ENCODE measurements at places on chromosomes 4 and X.

GRCh38 chr4:24212642-24213041 lies 322.8 kb upstream of the PPARGC1A start:
- no peak for DNase-seq

DNA sequence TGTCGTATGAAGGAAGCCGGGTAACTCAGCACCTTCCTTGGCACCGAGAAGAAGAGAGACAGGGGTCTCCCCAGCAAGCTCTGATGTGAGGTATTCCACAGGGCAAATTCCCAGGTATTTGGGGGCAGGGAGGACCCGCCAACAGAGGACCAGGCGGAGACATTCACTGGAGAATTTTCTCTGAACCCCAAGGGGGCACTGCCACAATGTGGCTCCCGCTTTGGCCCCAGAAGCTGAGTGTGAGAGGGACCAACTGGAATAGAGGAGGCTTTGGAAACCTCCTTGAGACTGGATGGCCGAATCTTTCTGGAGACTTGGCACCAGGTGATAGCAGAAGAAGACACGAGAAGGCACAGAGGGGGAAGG lies 735 bp upstream of the GABRE start:
- DNase-seq, result no peak

- no peak for DNase-seq
Measured at GRCh38 chr4:4618847-4619246, 77.0 kb upstream of the STX18 start.

DNA sequence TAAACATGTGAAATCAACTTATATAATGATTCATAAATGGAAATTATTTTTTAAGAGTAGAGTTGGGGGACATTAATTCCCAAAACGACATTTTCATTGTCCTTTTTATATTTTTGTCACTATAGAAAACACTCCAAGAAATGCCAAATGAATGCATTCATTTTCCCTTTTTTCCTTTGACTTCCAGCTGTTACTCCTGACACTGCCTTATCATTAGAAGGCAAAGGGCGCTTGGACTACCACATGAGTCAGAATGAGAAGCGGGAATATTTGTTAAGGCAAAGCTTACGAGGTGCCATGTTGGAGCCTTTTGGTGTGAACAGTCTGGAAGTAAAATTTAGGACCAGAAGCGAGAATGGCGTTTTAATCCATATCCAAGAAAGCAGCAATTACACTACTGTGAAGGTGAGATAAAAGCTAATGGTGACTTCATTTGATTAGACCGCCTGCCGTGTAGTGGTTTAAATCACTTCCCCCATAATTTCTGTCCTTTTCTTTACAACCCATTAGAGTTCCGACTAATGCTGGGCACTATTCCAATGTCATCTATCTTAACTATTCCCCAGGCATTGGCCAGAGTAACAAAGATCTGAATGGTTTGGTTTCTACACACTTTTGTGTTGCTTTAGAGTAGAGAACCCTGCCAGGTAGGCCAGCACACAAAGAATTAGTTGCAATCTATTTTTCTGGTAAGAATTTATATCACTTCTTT lies 166.7 kb downstream of the FAT4 start:
- no peak for DNase-seq

GRCh38 chr4:152727784-152728183 lies 48.0 kb upstream of the TMEM154 start:
- DNase-seq, result no peak

- DNase-seq, result no peak
Measured at GRCh38 chr4:106864231-106864630, 171.9 kb downstream of the DKK2 start.

- no peak for DNase-seq
Measured at GRCh38 chrX:19725641-19726040, 161.8 kb downstream of the SH3KBP1 start.

GRCh38 chr4:37463033-37463856 lies 218.7 kb downstream of the NWD2 start:
- DNase-seq, result peak; percentile 4

DNA sequence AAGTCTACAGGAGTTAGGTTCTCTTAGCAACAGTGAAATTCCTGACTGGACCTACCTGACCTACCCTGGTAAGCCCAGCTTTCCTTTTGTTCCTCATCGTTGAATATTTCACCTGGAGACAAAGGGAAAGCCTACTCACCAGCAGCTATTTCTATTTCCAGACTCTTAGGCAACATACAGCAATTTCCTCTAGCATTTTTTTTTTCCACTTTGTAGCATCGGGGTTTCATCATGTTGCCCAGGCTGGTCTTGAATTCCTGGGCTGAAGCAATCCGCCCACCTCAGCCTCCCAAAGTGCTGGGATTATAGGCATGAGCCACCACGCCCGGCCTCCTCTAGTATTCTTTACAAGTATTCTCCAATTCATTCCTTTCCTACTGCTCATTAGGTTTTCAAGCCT lies 6.8 kb upstream of the S100G start:
- no peak for DNase-seq

DNA sequence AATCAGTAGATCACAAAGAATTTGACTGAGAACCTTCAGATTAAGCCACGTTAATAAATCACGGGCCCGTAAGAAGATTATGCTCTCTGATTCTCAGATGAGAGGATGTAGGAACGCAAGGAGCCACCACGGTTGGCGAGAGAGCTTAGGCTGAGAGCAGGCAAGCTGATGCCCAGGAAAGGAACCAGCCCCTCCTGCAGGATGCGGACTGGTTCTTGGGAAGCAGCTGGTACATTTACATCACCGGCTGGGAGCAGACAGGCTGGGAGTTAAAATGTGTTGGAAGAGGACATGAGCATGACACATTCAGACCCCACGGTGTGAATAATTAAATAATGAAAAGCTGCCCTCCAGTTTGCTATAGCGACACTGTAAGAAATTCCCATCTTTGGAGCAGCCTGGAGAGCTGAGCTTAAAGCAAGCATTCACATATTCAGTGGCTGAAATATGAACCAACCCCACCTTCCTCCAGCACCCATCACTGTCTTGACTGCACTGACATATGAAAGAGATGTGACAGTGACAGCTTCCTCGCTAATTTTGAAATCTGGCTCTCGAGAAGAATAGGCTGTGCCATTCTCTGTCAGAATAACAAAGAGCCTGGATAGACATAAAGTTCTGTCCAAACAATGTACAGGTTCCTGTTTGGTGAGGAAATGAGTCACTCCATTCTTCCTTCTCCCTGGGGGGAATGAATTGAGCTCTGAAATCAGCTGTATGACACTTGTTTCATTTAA lies 33.1 kb downstream of the LNX1 start:
- peak; percentile 6 for DNase-seq

DNA sequence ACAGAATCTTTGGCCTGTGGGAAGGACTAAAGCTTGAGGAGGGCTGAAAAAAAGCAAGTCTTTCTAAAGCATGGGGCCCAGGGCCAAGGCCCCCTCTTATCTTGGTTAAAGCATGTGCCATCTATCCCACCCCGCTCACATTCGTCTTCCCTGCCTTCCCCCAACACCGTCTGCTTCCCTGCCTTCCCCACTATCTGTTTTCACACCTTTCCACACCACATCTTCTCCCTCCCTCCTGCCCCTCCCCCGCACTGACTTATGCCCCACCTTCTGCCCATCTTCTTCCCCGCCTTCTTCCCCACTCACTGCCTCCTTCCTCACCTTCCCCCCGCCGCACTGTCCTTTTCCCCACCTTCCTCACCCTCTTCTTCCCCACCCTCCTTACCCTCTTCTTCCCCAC lies 890 bp upstream of the NAP1L5 start:
- DNase-seq, result no peak

GRCh38 chr4:139898293-139898692 lies 232.7 kb downstream of the MGST2 start:
- DNase-seq, result no peak

- DNase-seq, result peak; percentile 91
Measured at GRCh38 chr4:38672397-38673129, 8.6 kb downstream of the KLF3 start.

DNA sequence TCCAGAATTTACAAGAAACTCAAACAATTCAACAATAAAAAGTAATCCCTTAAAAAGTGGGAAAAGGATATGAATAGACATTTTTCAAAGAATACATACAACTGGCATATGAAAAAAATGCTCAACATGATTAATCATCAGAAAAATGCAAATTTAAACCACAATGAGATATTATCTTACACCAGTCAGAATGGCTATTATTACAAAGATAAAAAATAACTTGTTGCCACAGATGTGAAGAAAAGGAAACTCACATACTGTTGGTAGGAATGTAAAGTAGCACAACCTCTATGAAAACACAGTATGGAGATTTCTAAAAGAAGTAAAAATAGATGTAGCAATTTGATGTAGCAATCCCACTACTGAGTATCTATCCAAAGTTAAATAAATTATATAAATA lies 65.1 kb upstream of the DIAPH2 start:
- DNase-seq, result no peak

GRCh38 chr4:112082954-112083586 lies 62.2 kb upstream of the FAM241A start:
- no peak for DNase-seq

DNA sequence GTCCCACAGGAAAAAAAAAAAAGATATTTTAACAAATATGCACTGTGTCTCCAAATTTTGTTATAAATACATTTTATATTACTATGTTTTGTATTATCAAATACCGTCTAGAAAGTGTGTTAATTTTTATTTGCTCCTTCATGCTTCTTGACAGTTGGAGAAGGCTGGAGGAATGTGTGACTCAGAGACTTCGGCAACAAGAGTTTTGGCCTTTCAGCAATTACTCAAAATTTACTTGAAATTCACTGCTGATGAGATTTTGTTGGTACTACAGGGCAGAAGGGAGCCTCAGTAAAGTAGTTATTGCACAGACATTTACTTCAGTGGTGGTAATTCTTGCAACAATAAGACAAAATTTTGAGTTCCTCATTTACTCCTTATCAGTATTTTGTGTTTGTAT lies 2164.0 kb downstream of the PCDH7 start:
- no peak for DNase-seq

GRCh38 chr4:149280806-149281205 lies 534.8 kb downstream of the IQCM start:
- no peak for DNase-seq

DNA sequence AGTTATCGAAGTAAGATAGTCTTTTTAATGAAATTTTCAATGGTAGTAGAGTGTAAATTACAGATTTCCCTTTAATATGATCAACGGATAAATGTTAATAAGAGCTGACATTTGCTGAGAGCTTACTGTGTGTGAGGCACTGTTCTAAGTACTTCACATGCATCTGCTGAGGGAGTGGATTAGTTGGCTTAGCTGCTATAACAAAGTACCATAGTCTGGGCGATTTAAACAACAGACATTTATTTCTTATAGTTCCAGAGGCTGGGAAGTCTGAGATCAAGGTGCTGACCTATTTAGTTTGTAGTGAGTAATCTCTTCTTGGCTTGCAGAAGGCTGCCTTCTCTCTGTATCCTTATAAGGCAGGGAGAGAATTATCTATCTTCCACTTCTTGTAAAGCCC lies 174.3 kb downstream of the CEP135 start:
- no peak for DNase-seq

DNA sequence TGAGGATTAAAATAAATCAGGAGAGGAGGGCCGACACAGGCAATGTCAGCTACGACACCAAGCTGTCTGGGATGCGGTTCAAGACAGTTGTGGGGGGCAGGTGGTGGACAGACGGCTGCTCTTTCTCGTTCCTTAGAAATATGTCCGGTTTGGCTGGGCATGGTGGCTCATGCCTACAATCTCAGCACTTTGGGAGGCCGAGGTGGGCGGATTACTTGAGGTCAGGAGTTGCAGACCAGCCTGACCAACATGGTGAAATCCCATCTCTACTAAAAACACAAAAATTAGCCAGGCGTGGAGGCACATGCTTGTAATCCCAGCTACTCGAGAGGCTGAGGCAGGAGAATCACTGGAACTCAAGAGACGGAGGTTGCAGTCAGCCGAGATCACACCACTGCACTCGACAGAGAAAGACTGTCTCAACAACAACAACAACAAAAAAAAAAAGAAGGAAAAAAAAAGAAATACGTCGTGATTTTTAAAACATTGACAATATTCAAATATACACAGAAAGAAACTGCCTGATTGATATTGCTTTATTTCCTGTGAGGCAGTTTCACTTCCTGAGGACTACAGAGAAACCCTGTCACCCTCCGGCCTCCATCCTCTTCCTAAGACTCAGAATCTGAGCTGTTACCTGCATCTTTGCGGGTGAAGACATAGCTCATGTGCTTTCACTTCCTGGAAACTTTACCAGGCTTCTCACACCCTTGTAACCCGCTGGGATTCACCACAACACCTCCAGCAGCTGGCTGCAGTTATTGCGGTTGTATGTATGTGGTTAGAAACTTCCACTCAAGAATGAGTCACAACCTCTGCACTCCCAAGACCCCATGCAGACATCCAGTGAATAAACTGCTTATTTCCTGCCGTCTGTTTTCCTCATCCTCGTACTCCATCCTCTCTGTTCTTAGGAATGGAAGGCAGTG lies 63.8 kb upstream of the STS start:
- DNase-seq, result no peak

GRCh38 chr4:70778888-70779422 lies 57.2 kb downstream of the RUFY3 start:
- no peak for DNase-seq

DNA sequence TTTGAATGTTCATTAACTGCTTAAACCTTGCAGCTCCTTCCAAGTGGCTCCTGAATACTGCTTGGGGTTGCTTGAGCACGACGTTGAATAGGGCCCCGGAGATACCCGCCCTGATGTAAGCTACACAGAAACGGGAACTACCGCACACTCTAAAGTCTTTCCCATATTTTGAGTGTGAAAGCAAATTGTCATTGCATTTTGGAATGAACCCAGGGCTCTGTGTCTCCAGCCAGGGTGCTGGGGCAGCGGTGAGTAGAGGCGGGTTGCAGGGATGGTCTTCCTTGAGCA lies 59.4 kb upstream of the HELT start:
- DNase-seq, result no peak

- peak; percentile 83 for DNase-seq
Measured at GRCh38 chr4:36027203-36027602, 217.1 kb downstream of the ARAP2 start.

- no peak for DNase-seq
Measured at GRCh38 chr4:63349674-63350025, 1059.6 kb downstream of the TECRL start.

GRCh38 chrX:33252306-33252825 lies 41.0 kb upstream of the DMD start:
- DNase-seq, result no peak

- DNase-seq, result no peak
Measured at GRCh38 chrX:20973038-20973437, 401.2 kb upstream of the CNKSR2 start.

DNA sequence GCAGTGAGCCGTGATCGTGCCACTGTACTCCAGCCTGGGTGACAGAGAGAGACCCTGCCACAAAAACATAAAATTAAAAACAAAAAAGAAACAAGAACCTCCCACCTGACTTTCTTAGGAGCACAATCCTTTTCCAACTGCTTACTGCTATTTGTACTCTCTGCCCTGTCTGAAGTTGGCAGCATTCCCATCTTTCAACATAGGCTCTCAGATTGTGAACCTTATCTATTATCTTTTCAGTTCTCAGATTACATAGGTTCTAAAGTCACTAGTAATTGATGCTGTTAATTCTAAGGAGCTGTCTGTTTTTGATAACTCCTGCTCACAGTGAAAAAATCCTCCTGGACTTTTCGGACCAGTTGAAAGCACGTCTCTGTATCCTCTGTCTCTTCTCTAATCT lies 812.2 kb upstream of the CT83 start:
- no peak for DNase-seq

GRCh38 chr4:8176547-8177399 lies 18.2 kb upstream of the ABLIM2 start:
- peak; percentile 74 for DNase-seq
